ENCODE measurements at places on chromosomes 16 and 17.

DNA sequence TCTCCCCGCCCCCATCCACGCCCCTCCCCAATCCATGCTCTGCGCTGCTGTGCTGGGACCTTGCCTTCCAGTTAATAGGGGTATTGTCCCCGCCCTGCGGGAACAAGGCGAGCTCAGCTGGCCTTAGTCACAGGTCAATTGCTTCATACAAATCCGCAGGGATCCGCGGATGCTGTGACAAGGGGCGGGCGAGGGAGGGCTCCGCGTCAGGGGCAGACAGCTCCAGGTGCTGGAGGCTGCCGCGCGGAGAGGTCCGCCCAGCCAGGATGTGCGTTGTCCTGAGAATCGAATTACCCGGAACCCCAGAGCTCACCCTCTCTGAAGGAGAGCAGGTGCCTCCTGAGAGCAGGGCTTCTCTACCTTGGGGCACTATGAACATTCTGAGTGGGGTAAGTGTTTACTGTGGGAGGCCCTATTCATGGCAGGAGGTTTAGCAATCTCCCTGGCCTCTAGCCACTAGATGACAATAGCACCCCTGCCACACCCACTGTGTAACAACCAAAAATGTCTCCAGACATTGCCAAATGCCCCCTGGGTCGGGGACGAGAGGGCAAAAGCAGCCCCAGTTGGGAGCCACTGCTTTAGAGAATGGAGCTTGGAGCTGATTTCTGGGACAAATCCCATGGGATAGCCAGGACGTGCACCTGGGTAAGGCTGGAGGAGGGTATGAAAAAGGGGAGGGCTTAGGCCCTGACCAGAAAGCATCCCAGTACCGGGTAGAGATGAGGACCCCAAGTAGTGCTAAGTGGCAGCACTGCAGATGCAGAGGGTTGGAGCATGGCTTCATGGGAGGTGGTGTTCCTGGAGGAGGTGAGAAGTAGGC is 138.2 kb downstream of the CYLD start:
- DNase-seq: no peak

GRCh38 chr17:49197346-49197998 is 12.9 kb downstream of the GNGT2 start:
- DNase-seq: no peak

GRCh38 chr16:1327619-1327947 is 5.9 kb upstream of the BAIAP3 start:
- DNase-seq: no peak

DNA sequence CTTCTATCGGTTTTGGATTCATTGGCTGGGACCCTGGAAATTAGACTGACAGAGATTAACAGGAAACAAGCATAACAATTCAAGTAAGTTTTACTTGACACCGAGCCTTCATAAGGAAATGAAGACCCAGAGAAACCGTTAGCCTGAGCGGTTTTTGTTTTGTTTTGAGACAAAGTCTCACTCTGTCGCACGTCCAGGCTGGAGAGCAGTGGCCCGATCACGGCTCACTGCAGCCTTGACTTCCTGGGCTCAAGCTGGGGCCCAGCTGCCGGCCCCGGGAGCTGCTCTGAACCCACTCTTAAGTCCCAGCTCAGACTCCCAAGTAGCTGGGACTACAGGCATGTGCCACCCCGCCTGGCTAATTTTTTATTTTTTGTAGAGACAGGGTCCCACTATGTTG is 321.3 kb downstream of the SEC14L1 start:
- DNase-seq: no peak

- DNase-seq: no peak
These were observed 64.4 kb downstream of the MAP2K6 start for GRCh38 chr17:69478916-69479315.

DNA sequence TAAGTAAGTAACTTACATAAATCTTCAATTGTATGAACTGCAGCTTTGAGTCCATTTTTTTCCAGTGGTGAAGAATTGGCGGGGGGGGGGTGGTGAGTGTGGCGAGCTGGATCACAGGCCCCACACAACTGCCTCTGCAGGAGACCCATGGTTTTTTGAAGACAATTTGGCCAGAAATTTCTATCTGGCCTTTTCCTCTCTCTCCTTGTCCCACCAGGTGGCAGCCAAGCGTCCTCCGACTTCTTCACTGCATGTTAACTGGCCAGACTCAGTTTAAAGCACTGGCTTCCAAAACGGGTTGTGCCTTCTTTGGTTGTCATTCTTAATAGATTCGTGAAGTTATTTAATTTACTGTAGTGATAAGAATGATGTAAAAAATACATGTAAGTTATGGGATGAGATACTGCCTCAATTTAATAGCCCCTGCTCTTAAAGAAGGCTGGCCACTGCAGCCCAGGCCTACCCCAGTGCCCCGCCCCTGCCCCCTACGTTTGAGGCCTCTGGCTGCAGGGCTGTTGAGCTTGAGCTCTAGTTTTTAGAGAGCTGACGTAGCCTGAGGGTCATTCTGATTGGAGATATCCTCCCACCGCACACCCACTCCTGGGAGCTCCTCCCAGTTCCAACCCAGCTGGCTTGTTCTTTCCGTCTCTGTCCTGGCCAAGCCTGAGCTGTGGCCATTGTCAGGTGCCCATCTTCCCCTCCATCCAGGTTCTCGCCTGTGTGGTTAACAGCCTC is 36.4 kb downstream of the AKAP1 start:
- no peak for DNase-seq

DNA sequence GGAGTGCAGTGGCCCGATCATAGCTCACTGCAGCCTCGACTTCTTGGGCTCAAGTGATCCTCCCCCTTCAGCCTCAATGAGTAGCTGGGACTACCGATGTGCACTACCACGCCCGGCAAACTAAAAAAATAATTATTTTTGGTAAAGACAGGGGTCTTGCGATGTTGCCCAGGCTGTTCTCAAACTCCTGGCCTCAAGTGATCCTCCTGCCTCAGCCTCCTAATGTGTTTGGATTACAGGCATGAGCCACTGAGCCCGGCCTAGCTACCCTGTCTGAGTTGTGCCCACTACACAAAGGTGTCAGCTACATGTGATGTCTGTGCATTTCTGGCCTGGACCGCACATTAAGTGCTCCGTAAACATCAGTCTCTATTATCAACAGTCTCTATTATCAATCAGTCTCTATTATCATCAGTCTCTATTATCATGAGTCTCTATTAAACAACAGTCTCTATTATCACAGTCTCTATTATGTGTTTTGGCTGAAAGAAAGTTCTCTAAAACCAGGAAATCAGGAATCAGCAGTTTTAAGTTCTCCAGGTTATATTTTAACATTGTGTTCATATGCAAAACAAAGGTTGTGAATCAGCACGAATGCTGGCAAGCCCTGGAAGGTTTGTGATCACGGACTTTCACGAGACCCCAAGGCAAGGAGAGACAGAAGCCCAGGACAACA is 721 bp upstream of the WWOX start:
- no peak for DNase-seq

DNA sequence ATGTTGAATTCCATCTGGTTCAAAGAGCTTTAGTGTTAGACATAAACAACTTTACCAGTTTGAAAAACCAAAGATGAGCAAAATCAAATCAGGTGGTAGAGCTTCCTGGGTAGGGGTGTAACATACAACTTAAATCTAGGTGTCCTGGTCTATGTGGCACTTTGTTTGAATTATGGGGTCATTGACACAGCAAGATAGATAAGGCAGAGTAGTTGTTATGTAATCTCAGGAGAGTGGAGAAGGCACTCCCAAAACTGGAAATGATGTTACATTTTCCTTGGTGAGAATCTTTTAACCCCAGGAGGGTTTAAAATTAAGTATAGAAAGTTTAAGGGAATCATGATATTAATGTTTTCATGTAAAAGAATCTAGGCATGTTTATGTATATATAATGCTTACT is 31.9 kb downstream of the CCDC42 start:
- DNase-seq: no peak

- DNase-seq: no peak
These were observed 2290.8 kb downstream of the TP53TG3F start for GRCh38 chr16:35750157-35750689.

DNA sequence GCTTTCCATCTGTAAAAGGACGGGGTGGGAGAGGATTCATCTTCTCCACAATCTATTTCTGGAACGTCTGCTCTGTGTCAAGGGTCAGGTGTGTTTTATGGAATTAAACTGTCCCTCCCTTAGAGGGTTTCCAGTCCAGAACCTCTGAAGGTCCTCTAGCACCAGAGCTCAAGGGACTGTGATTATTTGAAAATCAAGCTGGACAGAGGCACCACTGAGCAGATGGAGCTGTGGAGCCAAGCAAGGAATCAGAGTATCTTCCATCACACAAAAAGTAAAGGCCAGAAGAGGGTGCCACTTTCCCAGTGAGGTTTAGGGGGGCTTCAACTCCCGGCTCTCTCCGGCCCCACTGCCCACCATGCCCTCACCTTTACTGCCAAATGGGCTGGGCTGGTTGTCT is 6.8 kb downstream of the CACNG5 start:
- no peak for DNase-seq

DNA sequence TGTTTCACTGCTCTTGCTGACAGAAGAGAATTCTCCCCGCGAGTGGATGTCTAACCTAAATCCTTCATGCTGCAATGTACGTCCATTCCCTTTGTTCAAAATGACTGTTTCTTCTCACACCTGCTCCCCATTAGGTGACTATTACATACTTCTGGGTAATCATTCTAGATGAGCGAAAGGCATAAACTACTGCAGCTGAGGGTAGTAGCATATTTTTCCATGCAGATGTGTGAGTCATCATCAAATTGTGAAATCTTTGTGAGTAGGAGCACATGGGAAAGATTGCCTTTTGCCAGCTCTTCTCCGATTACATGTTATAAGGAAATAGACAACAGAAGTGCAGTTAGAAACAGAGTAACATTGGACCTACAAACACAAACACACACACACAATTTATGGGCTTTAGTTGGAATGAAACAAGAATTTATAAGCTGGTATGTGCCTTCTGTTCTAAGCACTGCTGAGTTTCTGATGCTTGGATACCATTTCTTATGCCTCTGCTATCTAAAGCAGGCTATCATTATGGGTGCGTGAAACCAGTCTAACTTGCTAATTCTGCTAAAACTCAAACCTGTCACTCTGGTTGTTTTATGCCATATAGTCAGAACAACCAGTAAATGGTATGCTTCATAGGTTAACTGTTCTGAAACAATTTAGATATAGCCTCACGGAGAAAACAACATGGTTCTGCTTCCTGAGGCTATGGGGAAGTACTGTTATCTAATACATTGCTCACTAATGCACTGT is 346.9 kb upstream of the PSMD7 start:
- DNase-seq: peak; percentile 23

- DNase-seq: no peak
These were observed 317.0 kb downstream of the MAF start for GRCh38 chr16:79283578-79283977.

DNA sequence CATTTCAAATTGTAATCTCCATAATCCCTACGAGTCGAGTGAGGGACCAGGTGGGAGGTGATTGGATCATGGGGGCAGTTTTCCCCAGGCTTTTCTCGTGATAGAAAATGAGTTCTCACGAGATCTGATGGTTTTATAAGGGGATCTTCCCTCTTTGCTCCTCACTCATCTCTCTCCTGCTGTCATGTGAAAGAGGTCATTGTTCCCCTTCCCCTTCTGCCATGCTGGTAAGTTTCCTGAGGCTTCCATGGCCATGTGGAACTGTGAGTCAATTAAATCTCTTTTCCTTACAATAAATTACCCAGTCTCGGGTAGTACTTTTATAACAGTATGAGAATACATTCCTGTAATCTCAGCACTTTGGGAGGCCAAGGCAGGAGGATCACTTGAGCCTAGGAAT is 76.7 kb upstream of the MARCHF10 start:
- DNase-seq: no peak

GRCh38 chr16:11705311-11706025 is 37.2 kb downstream of the TXNDC11 start:
- no peak for DNase-seq

DNA sequence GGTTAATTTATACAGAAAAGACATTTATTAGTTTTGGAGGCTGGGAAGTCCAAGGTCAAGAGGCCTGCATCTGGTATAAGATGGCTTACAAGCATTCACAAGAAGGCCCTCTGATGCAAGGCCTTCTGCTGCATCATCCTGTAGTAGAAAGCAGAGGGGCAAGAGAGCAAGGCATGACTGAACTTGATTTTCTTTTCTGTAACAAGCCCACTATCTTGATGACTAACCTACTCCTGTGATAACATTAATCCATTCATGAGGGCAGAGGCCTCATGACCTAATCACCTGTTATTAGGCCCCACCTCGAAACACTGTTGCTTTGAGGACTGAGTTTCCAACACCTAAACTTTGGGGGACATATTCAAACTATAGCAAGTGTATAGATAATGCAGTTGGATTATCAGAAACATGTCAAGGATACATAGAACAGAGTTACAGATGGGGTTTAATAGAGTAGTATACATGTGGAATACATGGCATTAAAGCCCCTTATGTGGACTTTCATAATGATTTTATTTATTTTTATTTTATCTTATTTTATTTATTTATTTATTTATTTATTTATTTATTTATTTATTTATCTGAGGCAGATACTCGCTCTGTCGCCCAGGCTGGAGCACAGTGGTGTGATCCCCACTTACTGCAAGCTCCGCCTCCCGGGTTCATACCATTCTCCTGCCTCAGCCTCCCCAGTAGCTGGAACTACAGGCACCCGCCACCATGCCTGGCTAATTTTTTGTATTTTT is 88.2 kb downstream of the CHD9 start:
- DNase-seq: no peak

- DNase-seq: no peak
These were observed 154.8 kb downstream of the SALL1 start for GRCh38 chr16:50996166-50996829.

DNA sequence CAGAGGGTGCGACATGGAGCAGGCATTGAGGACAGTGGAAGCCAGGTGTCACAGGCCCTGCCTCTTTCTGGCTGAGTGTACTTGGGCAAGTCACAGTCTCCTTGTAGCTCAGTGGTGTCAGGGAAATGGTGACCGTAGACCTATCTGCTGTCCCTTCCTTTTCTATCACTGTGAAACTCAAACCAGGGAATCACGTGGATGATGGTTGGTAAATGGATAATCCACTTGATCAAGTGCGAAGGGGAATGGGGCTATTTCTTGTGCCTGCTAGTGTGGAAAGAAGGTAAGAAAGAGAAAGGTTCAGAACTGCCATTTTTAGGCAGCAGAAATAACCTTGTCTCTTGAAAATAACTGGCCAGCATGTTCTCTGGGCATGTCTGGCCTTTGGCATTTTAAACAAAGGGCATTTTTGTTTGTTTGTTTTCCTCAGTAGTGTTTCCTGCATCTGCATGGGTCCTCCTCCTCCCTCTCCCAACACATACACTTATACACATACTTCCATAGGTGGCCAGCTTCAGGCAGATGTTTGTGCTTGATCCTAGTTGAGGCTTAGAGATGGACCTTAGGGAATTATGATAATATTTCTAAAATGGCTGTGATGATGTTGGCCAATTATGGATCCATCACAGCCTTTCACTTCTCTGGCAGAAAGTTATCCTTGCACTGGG is 7.1 kb downstream of the TBX4 start:
- no peak for DNase-seq

DNA sequence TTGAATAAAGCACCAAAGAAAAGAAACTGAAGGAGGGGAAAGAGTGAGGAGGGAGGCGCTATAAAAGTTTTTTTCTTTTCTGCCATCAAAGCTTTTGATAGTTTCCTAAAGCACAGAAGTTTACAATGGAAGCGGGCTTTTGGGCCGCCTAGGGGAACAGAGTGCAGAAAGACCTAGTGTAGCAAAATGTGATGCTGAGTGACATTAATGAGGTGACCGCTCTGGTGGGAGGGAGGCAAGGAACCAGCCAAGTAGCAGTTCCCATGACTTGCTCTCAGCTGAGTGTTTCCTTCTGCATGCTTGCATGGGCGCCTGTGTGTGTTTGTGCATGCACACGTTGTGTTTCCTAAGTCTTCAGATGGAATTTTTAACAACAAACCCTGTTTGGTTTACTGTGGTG is 15.5 kb downstream of the MSI2 start:
- no peak for DNase-seq
